ENCODE measurements at places on chromosomes 11 and 22.

GRCh38 chr11:14300661-14301304 is 58.2 kb downstream of the RRAS2 start:
- peak; percentile 38 for DNase-seq
- no peaks in the 10 kb centered on the region for H3K36me3 ChIP-seq
- no peaks in the 10 kb centered on the region for H3K27me3 ChIP-seq

- H3K4me3 ChIP-seq = no peak overlapping the region
- DNase-seq = no peak
- H3K36me3 ChIP-seq = no peaks in the 10 kb centered on the region
- H3K4me1 ChIP-seq = peaks cover 2% of the 10 kb centered on the region
These were observed 33.8 kb upstream of the DKK3 start for GRCh38 chr11:12042215-12042676.

DNA sequence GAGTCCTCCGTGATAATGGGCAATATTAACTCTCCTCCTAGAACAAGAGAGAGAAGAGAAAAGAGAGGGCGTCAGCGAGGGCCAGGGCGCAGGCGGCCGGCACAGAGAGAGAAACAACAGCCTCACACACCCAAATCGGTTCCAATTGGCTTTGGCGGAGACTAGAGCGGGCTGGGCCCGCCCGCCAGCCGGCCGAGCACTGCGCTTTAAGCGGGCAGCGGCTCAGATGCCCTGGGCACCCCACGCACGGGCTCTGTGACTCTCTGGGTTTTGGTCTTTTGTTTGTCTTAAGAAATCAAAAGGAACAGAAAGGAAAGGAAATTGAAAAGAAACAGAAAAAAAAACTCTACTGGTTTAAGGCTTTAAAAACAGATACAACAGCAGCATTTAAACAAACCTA is 17.0 kb downstream of the SLC22A12 start:
- no peaks in the 10 kb centered on the region for H3K27me3 ChIP-seq
- H3K4me3 ChIP-seq = no peak overlapping the region
- H3K4me1 ChIP-seq = peaks cover 15% of the 10 kb centered on the region
- DNase-seq = no peak
- no peak overlapping the region for H3K27ac ChIP-seq

DNA sequence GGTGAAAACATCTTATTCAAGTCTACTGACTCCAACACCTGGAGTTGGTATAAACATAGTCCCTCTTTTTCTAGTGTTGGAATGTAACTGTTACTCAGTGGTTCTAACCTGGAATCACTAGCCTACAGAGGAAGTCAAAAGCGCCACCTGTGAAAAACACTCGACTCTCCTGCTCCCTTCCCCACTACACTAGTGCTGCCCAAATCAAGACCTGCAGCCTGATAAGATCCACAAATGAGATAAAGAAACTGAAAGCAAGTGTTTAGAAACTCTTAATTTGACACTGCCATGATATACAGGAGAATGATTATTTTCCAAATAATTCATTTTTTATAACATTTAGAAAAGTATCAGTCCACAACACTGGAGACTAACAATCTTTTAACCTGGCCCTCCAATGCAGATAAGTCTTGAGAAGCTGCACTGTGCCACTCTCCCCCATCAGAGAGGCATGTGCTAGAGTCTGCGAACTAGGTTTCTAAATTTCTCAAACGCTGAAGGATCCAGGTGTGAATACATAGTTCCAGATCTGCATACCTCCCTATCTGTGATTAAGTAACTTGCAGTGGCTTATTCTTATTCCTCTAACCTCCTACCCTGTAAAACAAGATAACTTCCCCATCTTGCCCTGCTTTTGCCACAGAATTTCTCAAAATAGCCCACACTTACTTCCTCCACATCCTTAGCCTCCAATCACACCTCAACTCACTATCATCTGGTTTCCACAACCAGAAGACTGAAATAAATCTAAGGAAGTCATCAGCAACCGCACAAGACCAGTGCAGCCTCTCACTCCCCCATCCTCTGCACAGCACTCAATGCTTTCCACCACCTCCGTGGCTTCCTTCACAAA is 88.1 kb downstream of the RRAS2 start:
- no peaks in the 10 kb centered on the region for H3K36me3 ChIP-seq
- H3K27me3 ChIP-seq = no peaks in the 10 kb centered on the region
- no peak overlapping the region for H3K4me3 ChIP-seq

- H3K4me3 ChIP-seq = no peak overlapping the region
- no peak overlapping the region for H3K27ac ChIP-seq
- H3K4me1 ChIP-seq = peaks cover 19% of the 10 kb centered on the region
- H3K36me3 ChIP-seq = no peaks in the 10 kb centered on the region
- H3K27me3 ChIP-seq = peaks cover 11% of the 10 kb centered on the region
These were observed 257.1 kb upstream of the CADM1 start for GRCh38 chr11:115761348-115761747.

- no peaks in the 10 kb centered on the region for H3K27me3 ChIP-seq
- H3K4me1 ChIP-seq = peaks cover 16% of the 10 kb centered on the region
- peak overlapping the region; percentile 56 for H3K4me3 ChIP-seq
- H3K36me3 ChIP-seq = no peaks in the 10 kb centered on the region
These were observed 1.3 kb downstream of the LRRC4C start for GRCh38 chr11:41458154-41458553.

GRCh38 chr11:93653080-93653479 is 8.4 kb upstream of the CEP295 start:
- no peaks in the 10 kb centered on the region for H3K36me3 ChIP-seq
- no peaks in the 10 kb centered on the region for H3K4me1 ChIP-seq
- H3K4me3 ChIP-seq = no peak overlapping the region

GRCh38 chr11:117187799-117188481 is 9.4 kb downstream of the SIDT2 start:
- H3K4me1 ChIP-seq = no peaks in the 10 kb centered on the region
- no peak overlapping the region for H3K4me3 ChIP-seq
- no peaks in the 10 kb centered on the region for H3K27me3 ChIP-seq

DNA sequence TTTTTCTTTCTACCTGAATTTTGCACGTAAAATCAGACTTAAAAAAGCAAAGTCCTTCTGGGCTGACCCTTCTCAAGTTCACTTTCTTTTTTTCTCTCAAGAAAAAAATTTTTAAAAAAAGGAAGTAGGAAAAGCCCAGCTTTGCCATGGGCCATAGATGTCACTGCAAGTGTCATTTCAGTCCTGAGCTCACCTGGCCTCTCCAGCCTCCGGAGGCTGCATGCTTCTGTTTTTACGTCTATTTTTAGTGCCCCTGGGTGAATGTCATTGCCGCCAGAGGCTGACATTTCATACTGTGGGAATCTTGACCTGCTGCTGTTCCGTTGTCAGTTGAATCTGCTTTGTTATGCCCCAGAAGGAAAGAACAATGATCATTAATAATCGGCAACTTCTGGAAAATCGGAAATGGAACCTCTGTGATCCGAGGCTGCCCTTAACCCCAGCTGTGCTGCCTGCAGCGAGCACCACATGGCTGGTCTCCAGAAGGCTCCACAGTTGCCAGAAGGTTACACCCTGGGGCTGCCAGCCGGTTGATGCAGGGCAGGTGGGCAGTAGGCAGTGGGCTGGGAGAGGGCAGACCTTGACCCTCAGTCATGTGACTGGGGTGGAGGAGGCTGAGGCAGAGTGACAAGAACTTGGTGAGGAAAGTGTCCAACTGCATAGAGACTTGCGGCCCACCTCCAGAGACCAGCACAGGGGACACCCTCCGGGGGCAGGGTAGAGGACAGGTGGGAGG is 16.7 kb upstream of the MYEOV start:
- no peak overlapping the region for H3K27ac ChIP-seq
- H3K36me3 ChIP-seq = no peaks in the 10 kb centered on the region
- no peak overlapping the region for H3K4me3 ChIP-seq
- no peak for DNase-seq
- H3K4me1 ChIP-seq = no peaks in the 10 kb centered on the region
- no peaks in the 10 kb centered on the region for H3K27me3 ChIP-seq

- H3K36me3 ChIP-seq = no peaks in the 10 kb centered on the region
- peaks cover 4% of the 10 kb centered on the region for H3K4me1 ChIP-seq
- no peak for DNase-seq
- H3K4me3 ChIP-seq = no peak overlapping the region
These were observed 145.0 kb upstream of the GRK3 start for GRCh38 chr22:25419247-25420113.

GRCh38 chr22:45548247-45548840 is 45.7 kb downstream of the FBLN1 start:
- DNase-seq = no peak
- H3K4me3 ChIP-seq = no peak overlapping the region
- peaks cover 13% of the 10 kb centered on the region for H3K4me1 ChIP-seq
- no peaks in the 10 kb centered on the region for H3K27me3 ChIP-seq

GRCh38 chr11:73969991-73970800 is 12.4 kb downstream of the UCP2 start:
- no peak overlapping the region for H3K4me3 ChIP-seq
- DNase-seq = no peak
- peaks cover 10% of the 10 kb centered on the region for H3K36me3 ChIP-seq

GRCh38 chr22:40443732-40444131 is 73.3 kb downstream of the SGSM3 start:
- H3K27ac ChIP-seq = no peak overlapping the region
- H3K27me3 ChIP-seq = no peaks in the 10 kb centered on the region
- DNase-seq = no peak
- H3K4me1 ChIP-seq = no peaks in the 10 kb centered on the region
- no peak overlapping the region for H3K4me3 ChIP-seq

GRCh38 chr22:39148727-39149535 is 3.5 kb downstream of the CBX7 start:
- no peak overlapping the region for H3K4me3 ChIP-seq
- H3K27ac ChIP-seq = no peak overlapping the region
- H3K4me1 ChIP-seq = peaks cover 21% of the 10 kb centered on the region
- H3K27me3 ChIP-seq = peaks cover 21% of the 10 kb centered on the region

DNA sequence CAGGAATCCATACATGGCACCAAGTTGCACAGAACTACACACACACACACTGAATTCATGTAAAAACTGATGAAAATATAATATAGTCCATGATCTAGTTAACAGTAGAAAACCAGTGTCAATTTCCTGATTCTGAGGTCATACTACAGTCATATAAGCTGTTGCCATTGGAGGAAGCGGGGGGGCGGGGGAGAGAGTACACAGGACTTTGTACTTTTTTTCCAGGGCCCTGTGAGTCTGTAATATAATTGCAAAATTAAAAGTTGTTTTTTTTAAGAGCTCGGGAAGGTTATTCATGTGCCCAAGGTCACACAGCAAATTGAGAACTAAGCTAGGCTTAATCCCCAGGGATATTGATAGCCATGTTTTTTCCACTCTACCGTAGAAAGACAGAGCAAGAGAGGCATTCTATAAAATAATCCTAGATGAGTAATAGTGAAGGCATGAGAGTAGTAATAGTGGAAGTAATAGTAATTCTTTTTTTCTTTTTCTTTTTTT is 312.3 kb downstream of the MN1 start:
- DNase-seq = no peak
- H3K4me1 ChIP-seq = peaks cover 6% of the 10 kb centered on the region
- no peak overlapping the region for H3K4me3 ChIP-seq
- no peaks in the 10 kb centered on the region for H3K27me3 ChIP-seq
- H3K36me3 ChIP-seq = no peaks in the 10 kb centered on the region

DNA sequence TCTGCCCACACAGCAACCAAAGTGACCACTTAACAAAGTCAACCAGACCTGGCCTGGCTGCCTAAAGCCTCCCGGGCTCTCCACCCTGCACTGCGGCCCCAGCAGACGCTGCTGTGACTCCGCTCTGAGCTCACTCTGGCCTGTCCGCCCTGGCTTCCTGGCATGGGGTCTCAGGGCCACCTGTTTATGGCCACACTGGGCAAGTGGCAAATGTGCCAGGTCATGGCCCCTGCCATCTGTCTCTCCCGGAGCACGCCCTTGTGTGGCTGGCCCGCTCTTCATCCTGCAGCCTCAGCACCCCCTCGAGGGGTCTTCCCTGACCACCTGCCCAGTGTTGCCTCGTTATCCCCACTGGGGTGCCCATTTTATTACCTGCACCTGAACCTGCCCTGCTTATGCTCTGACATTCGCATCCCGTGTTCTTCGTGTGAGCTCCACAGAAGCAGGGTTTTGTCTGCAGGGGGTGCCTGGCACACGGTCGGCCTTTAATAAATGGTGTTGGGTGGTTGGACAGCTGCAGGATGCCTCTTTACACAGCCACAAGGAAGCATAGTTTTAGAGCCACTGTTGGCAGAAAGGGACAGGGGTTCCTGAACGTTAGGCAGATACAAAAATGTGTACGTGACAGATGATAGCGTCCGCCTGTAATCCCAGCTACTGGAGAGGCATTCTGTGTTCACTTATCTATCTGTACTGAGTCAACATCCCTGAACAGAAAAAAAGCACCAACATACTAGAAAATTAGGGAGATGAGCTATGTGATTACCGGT is 785.6 kb downstream of the TBC1D22A start:
- H3K27me3 ChIP-seq = peaks cover 5% of the 10 kb centered on the region
- H3K4me1 ChIP-seq = no peaks in the 10 kb centered on the region
- DNase-seq = no peak
- H3K4me3 ChIP-seq = no peak overlapping the region

DNA sequence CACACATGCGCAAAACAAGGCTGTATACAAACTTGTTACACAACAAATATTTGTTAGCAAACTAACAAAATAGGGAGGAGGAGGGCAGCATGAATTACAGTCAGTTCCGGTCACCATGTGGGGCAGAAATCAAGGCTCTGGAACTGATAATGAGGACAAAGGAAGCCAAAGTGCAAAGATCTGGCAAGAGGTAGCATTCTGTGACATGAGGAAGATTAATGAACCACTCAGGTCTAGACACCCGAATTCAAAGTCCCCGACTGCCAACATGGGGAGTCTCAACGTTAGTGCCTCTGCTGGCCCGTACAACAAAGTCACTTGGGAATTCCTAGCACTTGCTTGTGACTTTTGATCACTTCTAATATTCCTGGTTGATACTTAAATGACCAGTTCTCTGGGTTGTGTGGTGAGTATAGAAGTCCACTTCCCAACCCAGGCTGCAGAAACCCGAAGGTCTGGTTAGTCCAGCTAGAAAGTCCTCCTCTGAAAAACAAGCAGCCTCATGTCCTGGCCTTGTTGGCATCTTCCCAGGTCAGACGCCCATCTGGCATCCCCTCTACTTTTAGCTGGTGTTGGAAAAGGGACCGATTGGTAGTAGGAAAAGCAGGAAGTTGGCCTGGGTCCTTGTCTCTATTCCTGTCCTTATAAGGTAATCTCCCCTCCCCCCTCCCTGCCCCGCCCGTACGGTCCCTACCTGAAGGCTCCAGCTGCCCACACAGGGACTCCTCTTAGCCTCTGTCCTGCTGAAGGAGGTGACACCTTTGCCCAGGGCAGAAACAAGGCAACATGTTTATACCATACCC is 1.6 kb downstream of the SUN2 start:
- H3K27me3 ChIP-seq = no peaks in the 10 kb centered on the region
- H3K4me1 ChIP-seq = peaks cover 1% of the 10 kb centered on the region
- no peak for DNase-seq
- H3K4me3 ChIP-seq = no peak overlapping the region
- H3K27ac ChIP-seq = no peak overlapping the region

GRCh38 chr11:114141863-114142580 is 82.5 kb downstream of the ZBTB16 start:
- H3K27me3 ChIP-seq = no peaks in the 10 kb centered on the region
- no peak for DNase-seq
- peaks cover 39% of the 10 kb centered on the region for H3K4me1 ChIP-seq

- DNase-seq = no peak
- H3K27ac ChIP-seq = no peak overlapping the region
- H3K27me3 ChIP-seq = no peaks in the 10 kb centered on the region
These were observed 126.1 kb downstream of the HIPK3 start for GRCh38 chr11:33383075-33383919.

Data from neuronal stem cell (in vitro differentiated cells).